Stimulated activated CD4-positive, alpha-beta T cell treated with anti-CD3 and anti-CD28 coated beads, Interleukin-2, amount 100 ng/mL, for 4 hours (primary cell): ENCODE measurements at places on chromosomes 16 and 17.

DNA sequence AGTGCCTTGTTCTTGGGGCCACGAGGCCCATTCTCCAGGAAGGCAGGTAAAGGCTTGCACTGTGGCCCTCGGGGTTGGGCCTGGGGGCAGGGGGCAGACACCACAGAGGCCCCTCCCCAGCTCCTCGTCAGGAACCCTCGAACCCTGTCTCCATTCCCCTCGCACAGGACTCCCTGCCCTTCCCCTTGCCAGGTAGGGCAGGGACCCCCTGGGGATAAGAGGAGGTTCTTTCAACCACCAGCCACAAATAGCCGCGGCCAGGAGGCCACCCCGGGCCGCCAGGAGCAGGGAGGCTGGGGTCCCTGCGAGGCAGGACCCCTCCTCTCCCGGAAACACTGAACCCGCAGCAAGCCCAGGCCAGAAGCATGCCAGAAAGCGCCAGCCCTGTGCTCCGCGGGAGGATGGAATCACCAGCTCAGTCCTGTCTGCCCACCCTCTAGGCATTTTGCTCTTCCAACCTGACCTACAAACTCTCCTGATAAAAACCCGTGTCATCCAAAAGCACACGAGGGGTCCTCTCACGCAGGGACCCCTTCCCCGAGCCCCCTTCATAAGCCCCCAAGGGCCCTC lies 45.6 kb downstream of the SLC47A1 start:
- no peak for DNase-seq

GRCh38 chr17:57561072-57561861 lies 183.8 kb downstream of the CCDC182 start:
- no peak for DNase-seq

DNA sequence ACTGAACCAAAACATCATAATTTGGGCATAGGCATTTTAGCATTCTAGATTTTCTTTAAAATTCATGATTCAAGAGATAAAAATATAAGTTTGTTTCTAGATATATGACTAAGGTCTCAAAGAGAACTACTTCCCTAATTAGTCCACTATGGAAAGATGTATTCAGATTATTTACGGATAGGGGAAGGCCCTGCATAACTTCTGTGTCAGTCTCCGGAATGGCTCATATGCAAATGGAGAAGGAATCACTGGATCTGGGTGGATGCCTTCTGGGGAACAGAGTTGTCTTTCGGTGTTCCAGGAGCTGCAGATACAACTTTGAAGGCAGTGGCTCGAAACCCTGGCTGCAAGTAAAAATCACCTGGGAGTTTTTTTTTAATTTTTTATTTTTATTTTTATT lies 17.1 kb upstream of the WFIKKN2 start:
- no peak for DNase-seq

GRCh38 chr16:2147981-2148671 lies at the start of gene RAB26:
RAB26 (plus strand) TSS chr16:2148625; CDS start chr16:2148784, 159 bp downstream.
- DNase-seq = peak; percentile 32

GRCh38 chr16:52543654-52544053 lies 3.3 kb downstream of the TOX3 start:
- no peak for DNase-seq

DNA sequence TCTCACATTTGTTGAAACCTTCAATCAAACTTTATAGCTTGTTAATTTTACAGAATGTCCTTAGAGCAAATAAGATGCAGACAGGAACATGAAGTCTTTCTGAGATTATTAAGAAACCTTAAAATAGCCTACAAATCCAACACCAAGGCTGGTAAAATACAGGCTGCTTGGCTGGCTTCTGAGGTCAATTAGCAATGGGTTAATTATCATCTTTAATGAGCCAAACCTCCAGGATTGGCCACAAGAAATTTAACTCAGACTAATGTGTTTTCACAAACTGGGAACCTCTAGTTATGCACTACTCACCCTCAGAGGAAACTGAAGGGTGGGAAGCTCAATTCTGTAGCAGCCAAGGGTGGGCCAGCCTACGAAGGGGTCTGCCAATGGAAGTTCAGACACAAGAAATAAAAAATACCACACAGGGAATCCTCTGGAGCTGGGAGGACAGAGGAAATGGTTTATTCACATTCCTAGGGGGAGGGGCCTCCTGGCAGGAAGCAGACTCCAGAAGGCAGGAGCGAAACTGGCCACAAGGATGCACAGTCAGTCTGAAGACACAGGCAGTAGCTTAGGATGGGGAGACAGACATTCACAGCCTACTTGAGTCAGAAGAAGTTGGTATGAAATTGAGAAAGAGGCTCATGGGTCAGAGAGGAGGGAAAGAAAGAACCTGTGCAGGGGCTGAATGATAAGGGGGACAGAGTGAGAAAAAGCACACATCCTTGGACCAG lies 36.1 kb downstream of the HIC1 start:
- DNase-seq = no peak

- DNase-seq = peak; percentile 71
These were observed 591 bp downstream of the DHX38 start for GRCh38 chr16:72094266-72094610.

DNA sequence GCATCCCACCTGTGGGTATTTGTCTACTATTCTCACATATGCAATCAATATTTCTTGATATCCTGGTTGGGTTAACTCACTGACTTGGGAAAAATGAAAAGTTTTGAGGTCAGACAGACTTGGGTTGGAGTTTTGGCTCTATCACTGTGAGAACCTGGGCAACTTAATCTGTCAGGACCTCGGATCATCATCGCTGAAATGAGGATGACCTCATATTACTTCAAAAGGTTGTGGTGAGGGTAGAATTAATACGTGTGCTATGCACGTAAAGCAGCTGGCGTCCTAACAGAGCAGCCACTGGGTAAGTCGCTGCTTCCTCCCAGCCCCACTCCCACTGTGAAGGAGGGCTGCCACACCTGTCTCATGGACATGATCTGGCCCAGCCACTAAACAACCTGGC lies 57.3 kb downstream of the COG7 start:
- DNase-seq = no peak

- no peak for DNase-seq
These were observed 25.3 kb downstream of the MEOX1 start for GRCh38 chr17:43636426-43636825.

GRCh38 chr16:47182318-47182717 lies 38.6 kb upstream of the NETO2 start:
- no peak for DNase-seq

DNA sequence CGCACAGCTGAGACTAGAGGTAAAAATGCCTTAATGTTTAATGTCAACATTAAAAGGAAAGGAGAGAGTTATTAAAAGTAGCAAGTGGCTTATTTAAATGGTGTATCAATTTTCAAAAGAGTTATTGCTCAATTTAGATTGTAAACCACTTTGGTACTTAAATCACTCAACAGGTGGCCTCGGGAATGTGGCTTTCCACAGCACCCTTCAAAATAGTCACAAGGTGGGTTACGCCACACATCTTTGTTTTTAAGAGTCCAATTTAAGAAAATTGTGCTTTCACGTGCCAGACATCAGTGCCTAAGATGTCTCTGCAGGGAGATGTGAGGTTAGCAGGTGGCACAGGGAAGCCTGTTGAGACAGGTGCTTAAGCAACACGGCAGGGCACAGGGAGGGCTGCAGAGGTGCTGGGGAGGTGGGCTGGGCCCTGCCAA lies 27.5 kb upstream of the ADCY7 start:
- DNase-seq = no peak

DNA sequence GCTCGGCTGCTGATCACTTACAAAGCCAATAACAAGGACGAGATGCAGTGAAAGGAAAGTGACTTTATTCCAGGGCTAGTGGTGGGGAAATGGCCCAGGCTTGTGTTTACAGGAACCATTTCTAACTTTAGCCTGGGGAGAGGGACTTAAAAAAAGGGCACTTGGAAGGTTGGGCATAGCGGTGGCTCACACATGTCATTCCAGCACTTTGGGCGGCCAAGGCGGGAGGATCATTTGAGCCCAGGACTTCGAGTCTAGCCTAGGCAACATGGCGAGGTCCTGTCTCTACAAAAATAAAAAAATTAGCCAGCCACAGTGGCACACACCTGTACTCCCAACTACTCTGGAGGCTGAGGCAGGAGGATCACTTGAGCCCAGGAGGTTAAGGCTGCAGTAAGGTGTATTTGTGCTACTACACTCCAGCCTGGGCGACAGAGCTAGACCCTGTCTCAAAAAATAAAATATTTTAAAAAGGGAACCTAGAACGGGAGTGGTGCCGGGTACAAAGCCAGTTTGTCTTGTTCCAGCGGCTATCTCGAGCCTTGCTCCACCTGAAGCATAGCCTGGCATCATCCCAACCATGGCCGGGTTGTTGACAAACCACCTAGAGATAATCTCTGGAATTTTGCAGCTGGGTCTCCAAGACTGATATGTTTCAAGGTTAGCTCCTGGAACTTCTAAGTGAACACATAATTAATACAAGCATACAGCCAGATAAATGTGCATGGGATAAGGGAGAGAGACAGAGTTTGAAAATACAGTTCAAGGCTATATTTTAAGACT lies 5.7 kb upstream of the TVP23A start:
- DNase-seq = no peak

GRCh38 chr16:53087101-53087500 lies 32.3 kb downstream of the CHD9 start:
- DNase-seq = no peak

GRCh38 chr17:47401100-47401499 lies 77.3 kb downstream of the EFCAB13 start:
- DNase-seq = no peak

DNA sequence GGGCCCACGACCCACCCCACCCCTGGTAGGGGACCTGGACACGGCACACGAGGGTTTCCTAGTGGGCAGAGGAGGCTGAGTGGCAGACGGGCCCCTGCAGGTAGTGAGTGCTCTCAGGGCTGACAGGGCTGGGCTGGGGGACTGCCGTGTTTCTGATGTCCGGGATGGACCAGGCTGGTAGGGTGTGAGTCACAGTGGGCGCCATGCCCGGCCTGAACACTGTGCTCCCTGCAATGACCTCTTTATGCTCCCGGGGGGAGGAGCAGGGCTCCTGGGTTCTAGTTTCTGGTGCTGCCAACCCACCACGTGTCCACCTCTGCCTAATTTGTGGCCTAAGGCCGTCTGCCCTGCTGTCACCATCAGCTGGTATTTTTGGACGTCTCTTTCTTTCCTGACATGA lies 26.3 kb downstream of the ARHGAP23 start:
- no peak for DNase-seq

GRCh38 chr16:27480761-27481160 lies 69.0 kb downstream of the GTF3C1 start:
- no peak for DNase-seq

DNA sequence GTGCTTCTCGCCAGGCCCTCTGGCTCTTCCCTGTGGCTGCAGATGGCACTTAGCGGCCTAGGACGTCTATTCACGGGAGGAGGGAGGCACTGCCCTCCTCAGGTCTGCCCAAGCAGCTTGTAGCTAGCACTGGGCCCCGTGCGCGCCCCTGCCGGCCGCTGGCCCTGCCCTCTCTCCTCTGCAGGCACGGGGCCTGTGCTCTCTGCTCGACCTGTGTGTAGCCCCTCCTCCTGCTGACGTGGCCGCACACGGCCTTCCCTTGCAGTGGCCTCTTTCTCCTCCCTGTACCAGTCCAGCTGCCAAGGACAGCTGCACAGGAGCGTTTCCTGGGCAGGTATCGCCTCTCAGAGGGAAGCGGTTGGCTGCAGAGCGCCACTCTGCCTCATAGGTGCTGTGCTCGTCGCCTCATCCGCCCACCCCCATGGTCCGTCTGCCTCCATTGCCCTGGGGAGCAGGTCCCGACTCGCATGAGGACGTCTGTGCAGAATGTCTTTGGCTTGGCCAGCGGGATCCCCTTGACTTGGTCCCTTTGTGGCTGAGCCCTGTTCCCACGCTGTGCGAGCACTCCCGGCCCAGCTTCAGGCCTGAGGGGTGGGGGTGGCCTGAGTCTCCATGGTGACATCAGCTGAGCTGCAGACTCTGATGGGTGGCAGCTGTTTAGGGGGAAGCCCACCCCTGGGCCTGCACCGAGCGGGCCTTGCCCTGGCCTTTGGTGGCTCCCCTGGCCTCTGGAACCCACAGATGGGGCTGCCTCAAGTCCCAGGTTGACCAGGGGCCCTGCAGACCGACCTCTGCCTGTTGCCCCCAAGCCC lies 34.6 kb downstream of the TSC2 start:
- no peak for DNase-seq

- no peak for DNase-seq
These were observed 208.7 kb downstream of the PRKCA start for GRCh38 chr17:66511135-66511534.

DNA sequence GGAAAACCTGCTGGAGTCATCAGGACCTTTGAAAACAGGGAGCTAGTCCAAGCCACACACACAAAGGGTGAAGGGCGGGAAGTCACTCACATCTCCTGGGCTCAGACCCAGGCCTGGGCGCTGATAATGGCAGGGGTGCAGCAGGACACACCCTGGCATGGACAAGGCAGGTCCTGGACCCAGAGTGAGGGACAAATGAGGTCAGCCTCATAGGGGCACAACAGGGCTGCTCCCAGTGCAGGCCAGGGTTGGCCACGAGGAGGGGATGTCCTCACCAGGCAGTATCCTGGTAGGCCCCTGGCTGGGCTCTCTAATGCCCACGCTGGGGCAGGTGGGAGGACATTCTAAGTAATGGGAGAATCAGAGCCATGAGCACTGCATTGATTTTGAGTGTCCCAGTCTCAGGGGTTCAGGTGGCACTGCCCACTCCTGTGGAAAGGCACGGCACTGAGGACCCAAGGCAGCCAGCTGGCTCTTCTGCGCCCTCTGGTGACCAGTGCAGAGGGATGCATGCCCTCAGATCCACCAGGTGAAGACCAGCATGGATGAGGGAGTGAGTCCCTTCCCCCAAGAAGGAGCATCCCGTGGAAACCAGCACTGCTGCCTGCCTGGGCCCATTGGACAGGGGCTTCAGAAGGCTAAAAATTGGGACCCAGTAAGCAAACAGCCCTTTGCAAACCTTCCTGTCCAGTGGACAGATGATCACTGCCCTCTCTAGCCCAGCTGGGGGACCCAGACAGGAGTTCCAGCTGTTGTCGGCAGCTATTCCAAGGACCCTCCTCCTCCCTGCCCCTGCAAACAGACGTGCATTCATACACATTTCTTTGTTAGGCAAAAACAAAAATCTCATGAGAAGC lies 23.4 kb upstream of the SREBF1 start:
- DNase-seq = peak; percentile 63

- no peak for DNase-seq
These were observed 30.4 kb downstream of the ERN1 start for GRCh38 chr17:64099543-64099942.

DNA sequence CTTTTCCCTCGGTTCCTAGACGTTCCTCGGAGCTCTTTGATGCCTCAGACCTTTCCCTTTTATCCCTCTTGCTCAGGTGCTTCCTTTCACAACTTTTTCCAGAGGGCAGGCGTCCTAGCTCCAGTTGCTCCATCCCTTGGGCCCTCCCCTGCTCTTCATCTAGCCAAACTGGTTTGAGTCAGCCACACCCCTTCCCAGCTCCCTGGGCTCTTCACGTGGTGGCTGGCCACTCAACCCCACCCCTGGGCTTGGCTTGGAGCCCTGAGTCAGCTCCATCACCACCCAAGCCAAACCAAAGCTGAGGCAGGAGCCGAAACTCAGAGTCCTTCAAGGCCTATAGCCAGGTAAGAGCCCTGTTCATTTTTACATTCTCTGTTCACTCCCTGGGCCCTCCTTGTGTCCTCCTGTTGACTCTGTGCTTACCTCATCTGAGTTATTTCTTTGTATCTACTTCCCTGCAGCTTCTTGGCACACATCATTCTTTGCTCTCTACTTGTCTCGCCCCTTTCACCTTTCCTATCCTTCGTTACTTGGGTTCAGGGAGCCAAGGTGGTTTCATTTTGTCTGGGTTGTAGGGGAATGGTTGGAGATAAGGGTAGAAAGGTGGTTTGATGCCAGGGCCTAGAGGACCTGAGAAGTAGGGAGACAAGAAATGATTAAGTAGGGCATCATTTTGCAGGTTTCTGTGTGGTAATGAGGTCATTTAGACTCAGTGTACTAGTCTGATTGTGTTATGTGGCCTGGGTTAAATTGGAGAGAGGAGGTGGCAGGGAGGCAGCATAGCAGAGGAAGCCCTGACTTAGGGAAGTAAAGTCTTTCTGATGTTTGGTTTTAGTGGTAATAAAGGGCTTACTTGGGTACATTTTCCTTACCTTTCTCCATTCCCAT lies 7.6 kb upstream of the PHKG2 start:
- no peak for DNase-seq
